ENCODE measurements at places on chromosomes 7 and 10.

DNA sequence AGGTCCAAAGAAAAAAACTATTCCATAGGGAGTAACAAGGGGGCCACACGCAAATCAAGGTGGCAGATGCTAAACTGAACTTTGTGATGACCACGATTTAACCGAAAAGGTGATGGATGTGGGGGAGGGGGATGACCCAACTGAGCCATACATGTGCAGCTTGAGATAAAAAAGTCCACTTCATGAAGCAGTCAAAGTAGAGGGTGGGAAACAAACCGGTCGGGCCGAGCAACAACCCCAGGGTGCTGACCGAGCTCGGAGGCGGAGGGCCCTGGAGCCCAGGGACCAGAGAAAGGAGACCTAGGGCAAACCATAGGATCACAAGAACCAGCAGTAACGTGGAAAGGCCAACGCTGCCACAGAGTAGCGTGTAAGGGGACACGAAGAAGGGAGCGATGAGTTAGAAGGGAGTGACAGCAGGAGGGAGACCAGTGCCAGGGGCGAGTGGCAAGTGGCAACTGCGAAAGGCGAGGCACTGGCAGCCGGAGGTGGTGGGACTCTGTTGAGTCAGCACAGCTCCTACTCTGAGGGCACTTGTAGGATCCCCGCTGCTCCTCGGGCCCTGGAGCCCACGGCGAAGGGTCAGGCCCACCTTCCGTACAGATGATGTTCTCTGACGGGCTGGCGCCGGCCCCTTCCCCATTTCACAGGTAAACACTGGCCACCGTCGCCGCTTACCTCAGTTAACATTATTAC is 540 bp downstream of the SNX13 start:
- no peak for DNase-seq

DNA sequence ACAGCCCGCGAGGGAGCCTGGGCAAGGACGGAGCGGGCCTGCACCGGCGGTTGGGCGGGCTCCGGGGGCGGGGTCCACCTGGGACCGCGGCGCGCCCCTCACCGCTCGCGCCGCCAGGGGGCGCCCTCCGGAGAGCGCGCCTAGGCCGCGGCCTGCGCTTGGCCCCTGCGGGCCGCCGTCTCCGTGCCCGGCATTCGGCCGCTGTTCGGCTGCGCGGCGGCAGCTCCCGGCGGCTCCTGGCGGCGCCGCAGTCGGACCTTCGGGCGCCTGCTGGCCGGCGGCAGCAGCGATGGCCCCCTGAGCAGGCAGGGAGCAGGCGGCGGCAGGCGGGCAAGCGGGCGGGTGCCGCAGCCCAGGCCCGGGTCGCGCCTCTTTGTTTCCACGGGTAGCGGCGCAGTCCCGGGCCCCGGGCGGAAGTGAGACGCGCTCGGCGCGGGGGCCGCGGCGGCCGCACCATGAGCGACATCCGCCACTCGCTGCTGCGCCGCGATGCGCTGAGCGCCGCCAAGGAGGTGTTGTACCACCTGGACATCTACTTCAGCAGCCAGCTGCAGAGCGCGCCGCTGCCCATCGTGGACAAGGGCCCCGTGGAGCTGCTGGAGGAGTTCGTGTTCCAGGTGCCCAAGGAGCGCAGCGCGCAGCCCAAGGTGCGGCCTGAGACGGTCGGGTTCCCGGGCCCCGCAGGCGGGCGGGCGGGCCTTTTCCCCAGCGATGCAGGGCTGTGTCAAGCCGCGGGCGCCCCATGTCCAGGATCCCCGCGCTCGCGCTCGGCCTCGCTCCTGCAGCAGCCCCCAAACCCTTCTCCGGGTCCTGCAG is at the start of gene INTS15:
Gene INTS15, plus strand, starts transcription at position 193 of the 816 bp plus-strand sequence. Its CDS starts 263 bp downstream, at position 456.
- DNase-seq = no peak

DNA sequence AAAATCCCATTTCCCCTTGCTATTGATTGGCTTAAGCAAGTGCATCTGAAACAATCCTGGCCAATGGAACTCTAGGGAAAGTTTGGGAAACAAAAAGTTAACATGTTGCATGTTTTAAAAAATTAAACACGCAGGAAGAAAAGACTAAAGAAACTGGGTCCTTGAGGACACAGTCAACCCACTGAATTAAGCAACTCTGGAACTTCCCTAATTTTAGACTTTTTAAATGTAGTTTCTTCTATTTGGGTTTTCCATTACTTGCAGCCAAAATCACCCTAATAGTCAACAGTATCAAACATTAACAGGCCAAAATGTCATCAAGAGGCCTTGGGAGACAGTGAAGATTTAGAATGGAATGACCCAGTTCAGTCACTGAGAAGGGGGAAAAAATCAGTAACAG is 40.6 kb downstream of the OSBPL3 start:
- DNase-seq = no peak

GRCh38 chr7:13904689-13905088 is 84.8 kb downstream of the ETV1 start:
- no peak for DNase-seq

DNA sequence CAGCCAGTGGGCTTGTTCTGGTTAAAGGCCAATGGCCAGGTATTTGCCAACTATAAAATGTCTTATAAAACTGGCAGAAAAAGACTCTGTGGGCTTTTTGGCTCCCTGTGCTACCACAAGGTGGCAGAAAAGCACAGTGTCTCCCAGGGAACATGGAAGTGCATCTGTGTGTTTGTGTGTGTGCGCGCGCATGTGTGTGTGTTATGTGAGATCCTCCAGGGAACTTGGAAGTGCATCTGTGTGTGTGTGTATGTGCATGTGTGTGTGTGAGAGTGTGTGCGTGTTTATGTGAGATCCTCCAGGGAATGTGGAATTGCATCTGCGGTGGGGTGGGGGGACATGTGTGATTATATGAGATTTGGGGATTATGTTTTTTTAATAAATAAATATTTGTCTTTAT is 30.2 kb upstream of the ABI1 start:
- DNase-seq = peak; percentile 66

- no peak for DNase-seq
These were observed 219.6 kb downstream of the PTEN start for GRCh38 chr10:88082806-88083596.

DNA sequence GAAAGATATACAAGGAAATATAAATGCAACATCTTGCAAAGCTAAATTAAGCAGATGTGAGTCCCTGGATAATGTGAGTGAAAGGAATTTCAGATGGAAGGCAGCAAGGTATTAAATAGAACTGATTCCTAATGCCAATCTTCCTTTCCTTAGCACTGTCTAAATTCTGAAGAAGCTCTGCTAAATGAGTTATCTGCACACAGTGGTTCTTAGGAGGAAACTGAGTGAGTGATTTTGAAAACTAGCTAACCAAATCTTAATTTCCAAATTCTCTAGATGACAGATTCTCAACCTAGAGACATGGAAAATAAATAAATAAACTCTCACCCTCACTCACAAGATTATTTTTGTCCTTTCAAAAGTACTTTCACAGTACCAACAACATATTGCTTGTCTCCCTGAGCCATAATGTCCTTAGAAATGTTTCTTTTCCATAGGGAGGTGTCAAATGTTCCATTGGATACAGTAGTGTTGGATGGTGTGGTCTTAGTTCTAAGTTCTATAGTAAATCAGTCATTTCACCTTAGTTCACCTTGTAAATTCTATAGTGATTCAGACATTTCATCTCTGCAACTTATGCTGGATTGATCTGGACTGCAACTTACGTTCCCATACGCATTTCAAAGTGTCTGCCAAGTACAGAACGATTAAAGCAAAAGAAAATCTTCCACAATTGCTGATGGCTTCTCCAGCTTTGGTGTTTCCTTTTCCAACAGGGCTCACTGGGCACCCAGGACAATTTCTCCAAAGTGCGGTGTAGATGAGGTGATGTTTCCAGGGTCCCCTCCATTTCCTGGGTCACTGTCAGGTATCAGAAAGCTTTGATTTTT is 145.4 kb upstream of the FAM171A1 start:
- no peak for DNase-seq

GRCh38 chr10:117166418-117167345 is 28.6 kb upstream of the VAX1 start:
- no peak for DNase-seq

DNA sequence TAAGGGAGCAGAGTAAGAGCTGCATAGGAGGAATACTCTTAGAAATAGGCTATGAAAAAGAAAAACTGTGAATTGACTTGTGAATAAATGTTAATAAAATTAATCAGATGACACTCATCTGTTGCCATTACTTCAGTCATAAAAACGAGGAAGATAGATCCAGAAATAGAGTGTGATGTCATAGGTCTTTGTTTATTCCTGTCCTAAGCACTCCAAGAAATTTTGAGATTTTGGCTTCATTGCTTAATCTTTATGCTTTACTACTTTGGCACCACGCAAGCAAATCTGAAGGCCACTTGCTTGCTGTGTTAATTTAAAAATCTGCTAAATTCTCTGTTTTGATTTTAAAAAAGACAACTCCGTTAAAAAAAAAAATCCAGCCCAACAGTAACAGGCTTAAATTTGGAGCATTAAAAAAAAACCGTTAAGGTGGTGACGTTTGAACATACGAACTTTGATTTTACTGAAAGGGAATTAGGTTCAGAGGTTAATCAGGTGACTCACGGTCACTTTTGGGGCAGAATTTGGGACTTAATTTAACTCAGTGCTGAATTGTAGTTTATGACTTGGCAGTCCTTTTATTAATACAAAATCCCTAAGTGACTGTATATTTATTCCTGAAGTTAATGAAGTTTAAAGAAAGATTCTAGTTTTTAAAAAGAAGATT is 3.4 kb downstream of the IFRD1 start:
- no peak for DNase-seq

DNA sequence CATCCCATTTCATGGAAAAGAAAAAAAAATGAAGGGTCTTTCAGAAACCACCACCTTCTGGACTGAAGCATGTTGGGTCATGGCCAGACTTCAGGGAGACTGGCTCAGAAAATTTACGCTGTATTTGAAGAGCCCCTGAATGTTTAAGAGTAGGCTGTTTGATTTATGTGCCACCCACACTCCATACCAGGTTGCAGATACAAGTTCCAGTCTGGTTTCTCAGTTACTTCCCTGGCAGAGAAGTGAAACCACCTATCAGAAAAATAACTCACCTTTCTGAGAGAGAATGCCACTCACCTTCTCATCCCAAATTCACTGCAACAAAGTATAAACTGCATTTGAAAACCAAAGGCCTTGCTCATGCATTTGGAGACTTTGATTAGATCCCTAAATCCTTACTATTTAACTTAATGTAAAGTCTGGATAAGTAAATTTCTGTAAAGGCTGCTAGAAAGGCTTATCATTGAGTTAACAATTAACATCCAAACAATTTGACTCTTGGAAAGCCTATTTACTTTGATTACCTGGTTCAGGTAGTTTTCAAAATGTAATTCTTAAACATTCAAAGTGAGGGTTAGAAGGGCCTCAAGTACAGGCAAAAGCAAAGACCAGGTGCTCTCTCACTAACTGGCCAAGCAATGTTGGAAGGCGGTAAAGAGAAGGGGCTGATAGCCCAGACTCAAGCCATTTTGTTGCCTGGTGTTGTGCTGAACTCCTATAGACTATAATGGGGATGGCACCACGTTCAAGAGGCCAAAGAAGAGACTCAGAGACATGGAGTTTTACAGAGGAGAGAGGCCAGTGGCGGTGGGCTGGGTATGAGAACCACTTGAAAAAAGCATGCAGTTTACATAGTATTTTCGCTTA is 12.8 kb upstream of the ADD3 start:
- no peak for DNase-seq

GRCh38 chr7:37930226-37930948 is 9.9 kb downstream of the EPDR1 start:
- no peak for DNase-seq

DNA sequence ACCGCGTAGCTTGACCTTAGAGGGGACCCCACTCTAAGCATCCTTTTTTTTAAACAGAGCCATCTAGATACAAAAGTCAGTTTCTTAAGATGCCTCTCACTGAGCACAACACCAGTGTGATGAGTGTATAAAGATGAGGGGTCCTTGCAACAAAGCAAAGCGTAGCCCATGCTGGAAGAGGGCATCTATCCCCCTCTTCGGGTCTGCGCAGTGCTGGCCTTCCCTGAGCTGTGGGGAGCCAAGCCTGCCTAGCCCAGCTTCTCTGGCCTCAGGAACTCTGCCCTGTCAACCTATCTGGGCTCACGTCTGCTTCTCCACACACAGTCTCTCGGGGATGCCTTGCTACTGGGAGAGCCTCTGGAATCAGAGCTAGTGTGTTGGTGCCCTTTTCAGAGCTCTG is 114.0 kb downstream of the NT5C2 start:
- DNase-seq = no peak

DNA sequence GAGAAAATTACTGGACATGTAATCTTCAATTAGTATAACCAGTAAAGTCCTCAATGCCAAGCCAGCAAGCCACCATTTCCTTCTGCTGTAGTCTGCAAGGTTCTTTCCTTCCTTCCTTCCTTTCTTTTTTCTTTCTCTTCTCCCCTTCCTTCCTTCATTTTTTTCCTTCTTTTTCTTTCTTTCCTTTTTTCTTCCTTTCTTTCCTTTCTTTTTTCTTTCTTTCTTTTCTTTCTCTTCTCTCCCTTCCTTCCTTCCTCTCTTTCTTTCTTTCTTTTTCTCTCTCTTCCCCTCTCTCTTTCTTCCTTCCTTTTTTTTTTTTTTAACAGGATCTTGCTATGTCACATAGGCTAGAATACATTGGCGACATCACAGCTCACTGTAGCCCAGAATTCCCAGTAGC is 369.8 kb downstream of the SEMA3D start:
- DNase-seq = no peak

DNA sequence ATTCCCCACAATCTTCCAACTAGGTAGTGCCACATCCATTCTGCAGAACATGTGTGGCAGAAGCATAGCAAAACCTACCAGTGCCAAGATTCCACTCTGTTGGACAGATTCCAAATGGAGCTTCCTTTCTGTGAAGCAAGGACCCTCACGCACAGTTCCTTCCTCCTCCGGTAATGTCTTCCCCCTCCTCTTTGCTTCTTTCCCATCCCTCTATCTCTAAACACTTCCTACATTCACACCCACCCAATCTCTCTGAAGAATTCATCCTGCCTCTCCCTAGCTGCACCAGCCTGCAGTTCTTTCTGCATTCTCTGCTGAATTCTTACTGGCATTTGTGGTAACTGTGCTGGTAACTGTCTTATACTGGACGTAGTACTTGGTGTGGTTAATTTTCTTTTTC is 124.9 kb downstream of the RNLS start:
- no peak for DNase-seq

- DNase-seq = no peak
These were observed 51.4 kb upstream of the SMNDC1 start for GRCh38 chr10:110355922-110356627.

DNA sequence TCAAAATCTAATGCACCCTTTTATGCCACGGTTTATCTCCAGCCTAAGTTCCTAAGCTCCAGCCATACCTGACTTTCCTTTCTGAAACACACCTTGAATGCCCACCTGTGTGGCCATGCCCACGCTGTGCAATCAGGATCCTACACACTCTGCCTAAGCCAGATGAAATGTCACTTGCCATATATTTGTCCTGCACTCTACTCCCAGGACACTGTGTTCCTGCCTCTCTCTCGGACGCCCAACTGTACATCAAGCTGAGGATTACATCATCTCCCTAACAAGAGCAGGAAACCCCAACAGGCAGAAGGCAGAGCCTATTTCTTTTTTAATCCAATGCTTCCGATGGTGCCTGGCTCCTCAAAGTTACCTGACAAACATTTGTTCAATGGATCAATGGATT is 214.6 kb downstream of the SFMBT2 start:
- DNase-seq = no peak

- no peak for DNase-seq
These were observed 9.6 kb downstream of the EMX2 start for GRCh38 chr10:117552156-117552631.
